ENCODE measurements at places on chromosomes 13 and 19.

GRCh38 chr13:98959786-98960605 is 17.9 kb downstream of the DOCK9 start:
- no peak for DNase-seq

DNA sequence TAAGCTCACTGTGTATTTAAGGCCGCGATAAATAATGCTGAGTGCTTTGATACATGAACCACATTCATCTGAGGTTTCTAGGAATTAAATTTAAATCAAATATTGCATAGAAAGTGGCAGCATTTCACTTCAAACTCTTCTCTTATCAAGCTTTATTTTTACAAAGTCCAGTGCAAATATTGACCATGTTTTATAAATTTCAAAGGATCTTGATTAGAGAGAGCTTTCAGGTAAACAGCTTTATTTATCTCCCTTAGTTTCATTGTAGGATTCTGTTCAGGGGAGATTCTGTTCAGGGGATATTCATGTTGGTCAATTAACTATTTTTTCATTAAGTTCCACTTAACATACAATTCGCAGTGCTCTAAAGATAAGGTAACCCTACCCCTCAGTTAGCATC is 249.7 kb upstream of the IRS2 start:
- DNase-seq = no peak

DNA sequence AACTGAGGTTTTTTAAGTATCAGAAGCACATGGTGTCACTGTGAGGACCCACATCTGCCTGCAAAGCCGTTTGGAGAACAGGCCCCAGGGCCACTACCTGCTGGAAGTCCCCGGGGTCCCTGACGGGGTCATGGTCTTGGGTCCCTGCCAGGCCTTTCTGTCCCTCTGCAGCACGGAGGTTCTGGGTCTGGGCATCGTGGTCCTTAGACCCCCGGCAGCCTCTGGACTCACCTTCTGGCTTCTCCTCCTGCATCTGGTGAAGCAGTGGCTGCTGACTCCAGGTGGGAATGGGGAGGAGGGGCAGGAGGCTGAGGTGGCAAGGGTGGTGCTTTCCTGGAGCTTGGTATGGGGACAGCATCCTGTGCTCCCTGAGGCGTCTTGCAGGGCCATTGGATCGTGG is 198.6 kb downstream of the TEX29 start:
- DNase-seq = no peak

DNA sequence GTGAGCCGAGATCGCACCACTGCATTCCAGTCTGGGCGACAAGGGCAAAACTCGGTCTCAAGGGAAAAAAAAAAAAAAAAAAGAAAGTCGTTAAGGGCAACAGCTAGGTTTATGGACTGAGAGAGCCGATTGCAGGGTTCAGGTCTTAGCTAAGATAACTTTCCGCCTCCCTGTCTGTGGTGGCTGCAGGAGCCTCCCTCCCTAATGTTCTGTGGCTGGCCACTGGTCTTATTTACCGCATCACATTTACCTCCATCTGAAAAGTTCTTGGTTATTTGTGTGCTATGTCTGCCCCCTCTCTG is 722 bp upstream of the CRTC1 start:
- no peak for DNase-seq

DNA sequence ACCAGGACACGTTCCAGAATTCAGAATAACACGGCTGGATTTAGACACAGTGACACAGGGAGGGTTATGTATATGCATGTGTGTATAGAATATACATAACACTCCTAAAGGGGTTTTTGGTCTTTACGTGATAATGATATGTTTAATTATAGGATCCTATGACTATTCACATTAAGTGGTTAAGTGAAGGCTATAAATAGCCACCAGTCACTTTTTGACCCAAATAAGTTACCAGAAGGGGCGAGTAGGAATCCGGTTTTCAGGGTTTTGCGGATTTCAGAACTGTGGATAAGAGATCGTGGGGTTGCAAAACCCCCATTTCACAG is 6.9 kb downstream of the ANGPTL6 start:
- DNase-seq = no peak

DNA sequence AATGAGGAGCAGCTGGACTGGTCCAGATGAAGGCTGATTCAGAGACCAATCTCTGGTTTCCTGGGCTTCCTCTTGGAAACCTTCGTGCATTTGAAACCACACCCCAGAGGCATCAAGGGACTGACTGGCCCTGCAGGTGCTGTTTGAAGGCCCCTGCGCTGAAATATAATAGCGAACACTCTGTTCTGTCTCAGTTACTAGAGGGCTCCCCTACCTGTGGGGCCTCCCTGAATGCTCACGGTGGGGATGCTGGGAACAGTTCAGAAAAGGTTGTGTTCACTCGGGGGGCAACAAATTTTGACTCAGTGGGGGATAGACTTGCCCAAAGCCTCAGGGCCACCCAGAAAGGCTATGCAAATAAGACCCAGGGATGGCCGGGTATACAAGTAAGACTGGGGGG is 6.4 kb downstream of the CCDC8 start:
- no peak for DNase-seq

- no peak for DNase-seq
These were observed 352.4 kb downstream of the KLF5 start for GRCh38 chr13:73411067-73411809.
